Activated T-helper 17 cell treated with anti-CD3 and anti-CD28 coated beads, Interleukin-2, amount 50 U/mL, for 72 hours (primary cell): ENCODE measurements at places on chromosomes 3 and 15.

- ATAC-seq = no peak
Measured at GRCh38 chr3:29494305-29495036, 213.6 kb downstream of the RBMS3 start.

- ATAC-seq = no peak
Measured at GRCh38 chr15:37695719-37696118, 238.7 kb upstream of the TMCO5A start.

DNA sequence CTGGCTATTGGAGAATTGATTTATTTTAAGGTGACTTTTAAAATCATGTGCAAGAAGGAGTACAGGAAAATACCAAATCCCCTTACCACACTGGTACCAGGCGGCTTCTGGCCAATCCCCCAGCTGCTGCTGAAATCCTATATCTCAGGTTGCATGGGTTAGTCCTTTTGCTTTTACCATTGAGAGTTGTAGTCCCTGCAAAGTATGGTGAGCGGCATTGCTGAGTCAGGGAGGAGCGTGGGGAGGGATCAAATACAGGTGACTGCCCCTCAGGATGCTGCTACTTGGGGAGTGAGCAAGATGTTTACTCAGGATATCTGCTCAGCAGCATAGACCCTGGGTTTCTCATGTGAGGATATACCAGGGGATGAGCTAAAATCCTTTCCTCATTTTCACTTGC lies 131.9 kb upstream of the STAC start:
- no peak for ATAC-seq

- no peak for ATAC-seq
Measured at GRCh38 chr15:56337084-56337725, 28.0 kb upstream of the TEX9 start.

DNA sequence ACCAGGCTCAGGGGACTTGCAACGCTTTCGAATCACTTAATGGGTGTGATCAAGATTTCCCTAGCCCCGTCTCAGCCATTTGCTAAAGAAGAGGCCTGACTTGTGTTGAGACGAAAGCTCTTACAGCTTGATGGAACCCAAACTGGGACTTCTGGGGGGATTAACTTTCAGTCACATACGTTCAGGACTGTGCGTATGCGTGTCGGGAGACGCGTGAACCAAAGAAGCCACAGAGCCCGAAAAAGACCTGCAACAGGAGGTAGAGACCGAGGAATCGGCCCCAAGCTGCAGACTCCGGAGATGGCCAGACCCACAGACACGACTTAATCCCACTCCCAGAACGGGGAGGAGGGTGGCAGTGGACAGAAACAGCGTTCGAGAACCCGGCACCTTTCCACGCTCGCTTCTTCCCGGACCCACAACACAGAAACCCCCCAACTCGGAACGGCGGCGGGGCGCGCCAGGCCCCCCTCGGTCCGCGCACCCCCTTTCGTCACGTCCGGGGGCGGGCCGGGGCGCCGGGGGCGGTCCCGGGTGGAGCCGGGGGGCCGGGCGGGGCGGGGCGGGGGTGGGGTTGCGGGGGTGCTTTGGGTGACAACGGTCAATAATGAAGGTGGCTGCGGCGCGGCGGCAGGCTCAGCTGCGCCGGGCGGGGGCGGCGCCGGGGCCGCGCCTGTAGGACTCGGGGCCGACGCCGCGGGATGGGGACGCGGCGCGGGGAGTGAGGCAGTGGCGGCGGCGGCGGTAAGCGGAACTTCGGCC lies at the start of gene ATP11B:
Gene ATP11B (plus strand): TSS at position 604 of the 762 bp plus-strand sequence. CDS start 256 bp downstream, outside the sequence.
- ATAC-seq = peak; percentile 69

DNA sequence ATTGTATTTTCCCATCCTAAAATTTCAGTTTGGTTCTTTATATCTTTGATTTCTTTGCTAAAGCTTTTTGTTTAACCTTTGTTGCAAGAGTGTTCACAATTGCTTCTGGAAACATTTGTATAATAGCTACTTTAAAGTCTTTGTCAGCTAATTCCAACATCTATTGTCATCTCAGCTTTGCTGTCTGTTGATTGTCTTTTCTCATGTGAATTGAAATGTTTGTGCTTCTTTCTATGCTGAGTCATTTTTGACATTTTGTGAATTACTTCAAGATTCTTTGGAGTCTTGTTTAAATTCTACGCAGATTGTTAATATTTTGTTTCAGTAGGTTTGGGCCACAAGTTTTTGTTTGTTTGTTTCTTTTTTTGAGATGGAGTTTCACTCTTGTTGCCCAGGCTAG lies 73.2 kb downstream of the SUCNR1 start:
- ATAC-seq = no peak

DNA sequence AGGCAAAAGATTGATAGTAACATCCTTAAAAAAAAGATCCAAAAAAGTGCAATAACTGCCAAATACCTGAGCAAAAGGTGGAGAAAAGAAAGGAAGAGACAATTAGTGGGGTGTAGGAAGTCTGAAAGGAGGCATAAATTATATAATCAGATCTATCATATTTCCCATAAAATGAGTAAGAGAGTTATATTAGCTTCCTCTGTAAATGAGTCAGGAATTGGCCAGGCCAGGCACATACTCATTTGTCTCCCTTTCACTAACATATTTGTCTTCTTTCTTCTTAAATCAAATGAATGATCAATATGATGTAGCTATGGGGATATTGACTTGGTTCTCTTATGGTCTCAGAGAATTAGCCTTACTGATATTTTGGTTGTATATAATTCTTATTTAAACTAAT lies 292.3 kb upstream of the CADM2 start:
- no peak for ATAC-seq

DNA sequence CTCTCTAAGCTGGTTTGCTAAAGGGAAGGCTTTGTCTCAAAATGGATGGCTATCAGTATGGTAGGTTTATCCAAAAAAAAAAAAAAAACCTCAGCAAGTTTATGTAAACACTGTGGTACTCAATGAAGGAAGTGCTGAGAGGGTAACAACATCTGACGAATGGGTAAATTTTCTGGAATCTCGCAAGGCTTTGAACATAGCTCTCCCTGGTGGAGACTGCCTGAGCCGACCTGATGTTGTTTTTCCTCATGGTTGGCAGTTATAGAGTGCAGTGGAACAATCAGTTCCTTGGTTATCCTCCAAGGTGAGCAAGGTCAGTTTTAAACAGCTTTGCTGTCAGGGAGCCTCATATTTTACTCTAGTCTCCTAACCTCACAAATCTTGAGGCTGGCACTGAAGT lies 94.6 kb downstream of the ZPLD1 start:
- ATAC-seq = no peak

- peak; percentile 67 for ATAC-seq
Measured at GRCh38 chr15:90478846-90479481, 50.8 kb upstream of the CRTC3 start.

DNA sequence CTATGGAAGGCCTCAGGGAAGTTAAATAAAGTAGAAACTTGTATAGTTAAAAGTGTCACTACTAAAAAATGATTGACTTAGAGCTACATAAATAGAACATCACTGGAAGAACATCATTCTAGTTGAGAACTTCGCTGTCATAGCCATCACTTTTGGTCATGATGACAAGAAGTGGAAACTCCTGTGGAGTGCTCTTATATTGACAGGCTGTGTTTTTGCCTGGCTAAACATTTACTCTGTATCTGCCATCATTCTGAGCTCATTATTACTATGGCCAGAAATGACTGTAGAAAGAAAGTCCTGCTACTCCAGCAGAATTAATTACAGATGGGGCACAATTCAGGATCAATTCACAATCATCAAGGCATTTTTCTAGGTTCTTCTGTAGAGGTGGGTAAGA lies 165.1 kb upstream of the GOLIM4 start:
- no peak for ATAC-seq

- ATAC-seq = no peak
Measured at GRCh38 chr15:88202231-88202630, 54.3 kb downstream of the NTRK3 start.

- ATAC-seq = no peak
Measured at GRCh38 chr3:108394016-108394415, 97.7 kb downstream of the HHLA2 start.

- no peak for ATAC-seq
Measured at GRCh38 chr3:72664184-72664975, 183.9 kb downstream of the SHQ1 start.

DNA sequence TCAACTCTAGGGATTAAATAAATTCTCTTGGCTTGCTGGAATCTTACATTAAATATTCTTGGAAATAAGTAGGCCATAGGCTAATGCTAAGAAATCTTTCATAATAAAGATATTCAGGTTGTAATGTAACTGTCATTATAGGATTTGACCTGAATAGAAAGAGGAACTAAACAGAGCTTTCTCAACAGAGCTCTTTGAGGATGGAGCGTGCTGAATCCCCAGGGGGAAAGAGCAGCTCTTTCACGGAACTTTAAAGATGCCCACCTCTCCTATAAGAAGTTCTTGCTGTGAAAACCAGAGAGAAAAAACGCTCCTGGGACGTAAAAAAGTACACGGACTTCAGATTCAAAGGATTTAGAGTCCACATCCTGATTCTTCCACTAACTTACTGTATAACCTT lies 77.9 kb downstream of the NTRK3 start:
- ATAC-seq = no peak

GRCh38 chr15:59013246-59013873 lies 25.9 kb downstream of the RNF111 start:
- ATAC-seq = no peak

DNA sequence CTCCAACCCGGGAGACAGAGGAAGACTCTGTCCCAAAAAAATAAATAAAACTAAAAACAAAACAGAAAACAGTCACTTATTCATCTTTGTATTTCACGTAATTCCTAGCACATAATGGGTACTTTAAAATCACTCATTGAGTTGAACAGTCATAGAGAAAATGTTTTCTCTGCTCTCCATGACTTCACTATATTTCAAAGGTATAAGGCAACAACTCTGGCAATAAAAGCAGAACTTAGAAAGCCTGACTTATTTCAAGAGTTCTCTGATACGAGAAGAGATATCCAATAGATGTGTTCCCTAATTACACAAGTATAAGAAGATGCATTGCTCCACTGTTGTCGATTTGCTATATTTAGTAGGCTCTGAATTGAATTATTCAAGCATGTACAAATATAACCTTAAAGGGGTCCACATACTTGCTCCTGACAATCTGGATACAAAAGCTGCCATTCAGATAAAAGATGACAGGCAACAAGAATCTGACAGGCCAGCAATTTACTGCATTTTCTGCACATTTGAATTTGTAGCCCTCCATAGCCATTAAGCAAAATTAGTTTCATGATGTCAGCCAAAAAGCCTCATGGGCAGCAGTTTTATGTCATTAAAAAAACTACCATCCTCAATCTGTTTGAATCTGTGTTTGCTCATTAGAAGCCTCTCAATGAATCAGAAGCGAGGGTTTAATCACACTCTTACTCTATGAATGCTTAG lies 47.9 kb downstream of the PEAK1 start:
- ATAC-seq = no peak
